ENCODE measurements at places on chromosomes 5 and 9.

- DNase-seq = no peak
These were observed 169.9 kb downstream of the CDH9 start for GRCh38 chr5:26868504-26868903.

DNA sequence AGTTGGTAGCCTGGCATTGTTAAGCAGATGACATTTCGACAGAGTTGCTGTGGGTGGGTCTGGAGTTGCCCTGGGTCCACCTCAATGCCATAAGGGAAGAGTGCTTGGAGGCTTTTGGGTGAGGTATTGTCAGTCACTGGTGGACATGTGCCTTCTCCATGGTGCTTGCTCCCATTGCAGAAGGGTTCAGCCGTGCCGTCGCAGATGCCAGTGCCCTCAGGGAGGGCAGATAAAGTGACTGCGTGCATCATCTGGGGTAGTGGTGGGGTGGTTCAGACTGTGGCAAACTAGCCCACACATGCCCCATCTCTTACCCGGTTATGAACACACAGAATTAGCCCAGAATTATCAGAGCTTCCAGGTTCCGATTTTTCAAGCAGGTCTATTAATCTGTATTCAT, 71.6 kb downstream of the FBXL7 start:
- DNase-seq = no peak

GRCh38 chr5:68010740-68011139, 204.8 kb upstream of the PIK3R1 start:
- no peak for DNase-seq

- DNase-seq = no peak
These were observed 182.8 kb downstream of the CACNA1B start for GRCh38 chr9:138060365-138060764.

GRCh38 chr5:36272136-36272690, 29.5 kb downstream of the RANBP3L start:
- no peak for DNase-seq

DNA sequence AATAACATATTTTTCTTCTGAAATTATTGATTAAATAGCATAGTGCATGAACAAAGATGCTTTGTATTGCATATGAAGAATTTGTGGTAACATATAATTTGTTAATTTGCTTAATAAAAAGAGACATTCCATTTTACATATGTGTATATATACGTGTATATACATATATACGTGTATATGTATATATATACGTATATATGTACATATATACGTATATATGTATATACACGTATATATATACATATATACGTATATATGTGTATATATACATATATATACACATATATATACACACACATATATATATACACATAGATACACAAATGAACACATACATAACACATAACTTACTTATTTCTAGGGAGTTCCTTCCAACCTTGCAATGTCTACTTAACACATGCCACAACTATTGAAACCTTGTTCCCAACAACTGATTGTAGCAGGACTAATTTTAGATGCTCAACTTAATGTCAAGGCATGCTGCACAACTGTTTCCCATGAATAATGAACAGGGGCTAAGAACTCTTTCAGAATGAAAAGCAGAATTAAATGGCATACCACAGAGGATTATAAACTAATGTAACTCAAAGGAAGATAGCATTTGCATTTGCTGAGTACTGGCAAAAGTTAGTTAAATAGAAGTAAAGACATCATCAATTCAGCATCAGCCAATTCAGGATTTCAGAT, 17.4 kb downstream of the KIF24 start:
- no peak for DNase-seq

GRCh38 chr9:132008855-132009812, 70.5 kb downstream of the MED27 start:
- DNase-seq = no peak

DNA sequence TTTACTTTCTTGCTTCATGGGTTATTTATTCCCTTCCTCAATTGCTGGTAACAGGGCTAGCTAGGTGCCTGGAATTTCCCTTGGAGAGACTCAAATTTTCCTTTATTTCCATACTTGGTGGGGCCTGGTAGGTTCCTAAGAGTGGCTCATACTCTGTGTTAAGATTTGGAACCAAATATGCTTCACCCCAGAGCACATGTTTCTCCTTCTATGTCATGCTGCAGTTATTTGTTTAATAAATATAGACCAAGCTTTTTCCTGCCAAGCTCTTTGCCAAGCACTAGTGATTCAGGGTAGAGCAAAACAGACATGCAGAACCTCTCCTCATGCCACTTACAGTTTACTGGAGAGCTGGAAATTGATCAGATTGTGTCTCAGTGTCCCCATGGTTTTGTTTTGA, 290.3 kb upstream of the SGCD start:
- DNase-seq = no peak

DNA sequence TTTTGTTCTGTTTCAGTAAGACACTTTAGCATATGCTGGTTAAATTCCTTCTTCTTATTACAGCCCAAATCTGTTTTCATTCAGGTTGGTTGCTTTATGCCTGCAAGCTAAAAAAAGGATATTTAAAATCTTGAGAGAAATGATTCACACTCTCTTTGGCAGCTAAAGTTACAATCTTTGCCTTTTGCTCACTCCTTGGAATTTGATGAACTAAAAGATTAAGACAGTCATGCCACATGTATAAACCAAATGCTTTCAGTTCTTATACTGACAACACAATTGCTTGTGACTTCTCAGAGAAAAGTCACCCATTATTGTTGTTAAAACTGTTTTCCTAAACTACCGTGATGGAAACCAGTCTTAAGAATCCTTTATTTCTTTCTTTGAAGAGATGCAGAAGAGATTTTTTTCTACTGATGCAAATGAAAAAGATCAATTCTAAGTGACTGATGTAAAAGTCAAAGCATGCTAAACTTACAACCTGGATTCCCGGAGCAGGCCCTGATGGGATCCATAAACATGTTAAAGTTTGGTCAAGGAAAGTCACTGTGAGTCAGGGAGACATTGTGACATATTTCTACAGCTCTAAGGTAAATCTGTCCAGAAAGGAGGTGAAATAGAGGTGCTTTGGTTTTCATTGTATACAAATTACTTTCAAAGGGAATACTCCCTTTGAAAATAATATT, 144.2 kb upstream of the CDH10 start:
- DNase-seq = no peak

- DNase-seq = no peak
These were observed 129.9 kb downstream of the BOD1 start for GRCh38 chr5:173486355-173487225.

DNA sequence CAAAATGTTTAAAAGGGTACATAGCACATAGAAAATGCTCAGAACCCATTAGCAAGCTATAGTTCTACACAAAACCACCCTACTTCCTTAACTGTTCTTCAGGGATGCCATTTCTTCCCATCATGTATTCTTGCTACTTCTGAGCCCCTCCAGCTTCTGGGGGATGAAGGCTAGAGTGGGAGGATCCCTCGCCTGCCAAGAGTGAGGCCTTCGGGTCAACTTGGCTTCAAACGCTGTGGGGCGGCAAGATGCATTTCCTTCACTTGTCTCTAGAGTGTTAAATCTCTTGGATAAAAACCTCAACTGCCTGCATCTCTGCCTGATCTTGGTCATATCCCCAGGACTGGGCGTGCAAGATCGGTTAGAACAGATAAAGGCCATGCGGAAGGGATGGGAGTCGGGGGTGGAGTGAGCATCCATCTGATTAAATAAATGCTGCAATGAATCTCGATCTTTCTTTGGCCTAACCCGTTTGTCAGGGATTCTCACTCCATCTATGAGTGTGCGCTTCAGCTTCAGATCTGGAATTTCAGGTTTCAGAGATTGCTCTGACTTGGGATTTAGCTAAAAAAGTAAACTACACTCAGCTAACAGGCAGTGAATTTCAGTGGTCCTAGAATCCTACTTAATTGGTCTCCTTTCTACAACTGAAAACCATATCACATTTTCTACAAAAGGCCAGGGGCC, 118.0 kb upstream of the PANK3 start:
- DNase-seq = no peak

GRCh38 chr5:14202462-14202861, 59.3 kb downstream of the TRIO start:
- DNase-seq = no peak

DNA sequence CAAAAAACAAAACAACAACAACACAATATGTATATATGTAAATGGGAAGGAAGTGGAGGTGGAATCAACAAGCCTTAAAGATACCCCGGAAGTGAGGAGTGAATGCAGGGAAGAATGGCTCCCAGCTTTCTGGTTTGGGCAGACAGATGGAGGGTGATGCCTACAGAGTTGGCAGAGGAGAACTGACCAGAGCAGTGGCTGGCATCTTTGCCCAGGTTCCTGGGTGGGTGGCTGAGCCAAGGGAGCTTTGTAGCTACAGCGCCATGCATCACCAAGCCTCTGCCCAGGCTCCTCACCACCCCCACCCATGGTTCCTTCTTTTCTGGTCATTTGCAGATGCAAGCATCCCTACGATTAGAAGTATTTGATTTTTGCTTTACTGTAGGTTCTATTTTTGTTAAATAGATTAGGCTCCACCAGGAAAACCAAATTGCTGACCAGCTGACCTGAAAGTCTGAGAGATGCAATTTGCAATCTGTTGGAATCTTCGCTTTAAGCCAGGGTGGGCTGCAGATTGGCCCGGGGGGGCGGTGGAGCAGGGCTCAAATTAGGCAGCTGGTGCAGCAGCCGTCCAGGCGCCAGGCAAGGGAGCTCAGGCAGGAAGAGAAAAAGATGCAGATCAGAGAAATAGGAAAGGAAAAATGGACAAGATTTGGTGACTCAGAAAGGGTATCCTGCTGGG, 163.3 kb upstream of the TBC1D2 start:
- DNase-seq = no peak

DNA sequence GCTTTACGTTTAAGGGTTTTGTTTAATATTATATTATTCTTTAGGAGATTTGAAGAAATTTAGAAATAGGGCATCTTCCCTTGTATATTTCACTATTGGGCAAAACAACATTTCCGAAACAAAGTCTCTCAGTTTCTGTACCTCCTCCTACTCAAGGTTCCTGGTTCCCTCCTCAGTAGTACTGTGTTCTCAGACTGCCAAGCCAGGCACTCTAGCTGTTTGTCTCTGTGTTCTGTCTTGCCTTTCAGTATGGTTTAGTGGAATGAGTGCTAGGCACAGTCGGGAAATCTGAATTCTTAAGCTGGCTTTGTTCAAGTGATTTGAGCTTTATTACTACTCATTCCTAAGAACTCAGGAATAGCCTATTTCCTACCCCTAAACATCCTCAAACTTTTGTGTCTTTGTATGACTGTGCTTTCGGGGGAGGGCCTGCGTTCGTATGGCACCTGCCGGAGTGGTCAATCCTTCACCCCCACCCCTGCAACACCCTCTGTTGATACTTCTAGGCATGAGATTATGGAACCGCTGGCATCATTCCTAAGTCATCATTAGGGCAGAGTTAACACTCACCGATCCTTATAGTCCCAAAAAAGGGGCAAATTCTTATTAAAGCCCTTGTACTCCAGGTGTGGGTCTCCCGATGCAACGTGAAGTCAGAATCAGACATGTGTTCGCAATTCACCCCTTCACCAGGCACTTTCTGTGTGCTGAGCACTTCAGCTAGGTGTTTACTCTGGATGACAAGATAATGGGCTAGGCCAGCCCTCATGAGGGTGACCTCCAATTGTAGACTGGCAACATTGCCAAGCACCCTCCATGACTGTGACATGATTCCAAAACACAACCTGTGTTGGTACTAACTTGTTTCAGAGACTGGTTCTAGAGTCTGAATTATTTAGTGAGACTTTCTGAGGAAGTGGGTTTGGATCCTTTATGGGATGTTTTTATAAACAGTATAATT, 24.5 kb downstream of the SNX18 start:
- no peak for DNase-seq

- no peak for DNase-seq
These were observed 128.3 kb upstream of the CCNH start for GRCh38 chr5:87541033-87541432.

- no peak for DNase-seq
These were observed 31.2 kb upstream of the LECT2 start for GRCh38 chr5:135985951-135986350.

- peak; percentile 13 for DNase-seq
These were observed 832 bp downstream of the LMBRD2 start for GRCh38 chr5:36150676-36151433.

DNA sequence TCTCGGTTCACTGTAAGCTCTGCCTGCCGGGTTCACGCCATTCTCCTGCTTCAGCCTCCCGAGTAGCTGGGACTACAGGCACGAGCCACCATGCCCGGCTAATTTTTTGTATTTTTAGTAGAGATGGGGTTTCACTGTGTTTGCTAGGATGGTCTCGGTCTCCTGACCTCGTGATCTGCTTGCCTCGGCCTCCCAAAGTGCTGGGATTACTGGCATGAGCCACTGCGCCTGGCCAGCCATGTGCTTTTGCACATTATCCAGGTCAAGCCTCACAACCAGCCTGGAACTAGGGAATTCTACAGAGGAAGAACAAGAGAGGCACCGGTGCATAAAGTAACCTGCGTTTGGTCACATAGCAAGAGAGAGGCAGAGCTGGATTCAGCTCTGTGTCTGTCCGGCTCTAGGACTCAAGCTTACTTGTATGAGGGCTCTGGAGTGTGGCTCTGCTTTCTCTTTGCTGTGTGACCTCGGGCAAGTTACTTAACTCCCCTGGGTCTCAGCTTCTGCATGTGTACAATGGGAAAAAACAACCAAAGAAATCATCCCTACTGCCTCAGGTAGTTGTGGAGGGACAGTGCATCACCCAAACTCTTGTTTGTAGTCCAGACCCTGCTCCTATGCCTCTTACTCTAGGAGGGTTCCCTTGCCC, 6.3 kb downstream of the FGF18 start:
- DNase-seq = no peak

GRCh38 chr5:100550531-100551051, 15.4 kb downstream of the FAM174A start:
- no peak for DNase-seq

- no peak for DNase-seq
These were observed 85.9 kb upstream of the LIFR start for GRCh38 chr5:38642189-38642911.

- DNase-seq = no peak
These were observed 220.8 kb downstream of the PLK2 start for GRCh38 chr5:58239045-58239444.

DNA sequence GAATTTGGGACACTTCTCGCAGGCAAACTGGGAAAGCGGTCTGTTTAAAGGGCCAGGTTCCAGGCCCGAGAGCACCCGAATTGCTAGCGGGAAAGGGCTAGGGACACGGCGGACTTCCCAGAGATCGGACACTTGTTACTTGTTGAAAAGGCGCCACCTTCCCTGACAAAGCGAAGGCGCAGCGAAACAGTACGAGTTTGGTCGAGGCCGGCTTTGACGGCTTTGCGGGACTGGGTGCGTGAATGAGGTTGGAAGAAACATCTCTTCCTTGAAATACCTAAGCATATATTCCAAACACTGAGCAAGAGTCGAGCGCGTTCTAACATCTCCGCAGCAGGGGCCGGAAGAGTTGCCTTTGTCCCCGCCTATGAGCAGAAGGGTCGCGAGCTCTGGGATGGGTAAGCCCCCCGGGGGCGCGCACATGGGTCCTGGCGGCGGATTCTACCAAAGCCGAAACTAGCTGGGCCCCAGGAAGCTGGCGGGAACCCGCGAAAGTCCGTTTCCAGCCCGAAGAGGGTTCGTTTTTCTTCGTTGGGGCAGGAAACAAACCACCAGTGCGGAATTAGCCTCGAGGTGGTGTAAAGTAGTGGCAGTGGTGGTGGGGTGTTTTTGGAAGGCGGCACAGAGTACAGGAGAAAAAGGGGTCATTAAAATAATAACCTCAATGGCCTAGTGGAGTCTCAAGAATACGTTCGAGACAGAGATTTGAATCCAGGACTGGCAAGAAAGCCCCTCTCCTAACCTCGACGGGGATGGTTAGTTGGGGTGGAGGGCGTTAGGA, 1.5 kb downstream of the GDNF start:
- DNase-seq = no peak

- no peak for DNase-seq
These were observed 90.8 kb downstream of the SUSD1 start for GRCh38 chr9:112084334-112084733.

GRCh38 chr9:113148781-113149510, 1.9 kb upstream of the SLC31A2 start:
- no peak for DNase-seq
